ENCODE measurements at places on chromosomes 5 and 9.

DNA sequence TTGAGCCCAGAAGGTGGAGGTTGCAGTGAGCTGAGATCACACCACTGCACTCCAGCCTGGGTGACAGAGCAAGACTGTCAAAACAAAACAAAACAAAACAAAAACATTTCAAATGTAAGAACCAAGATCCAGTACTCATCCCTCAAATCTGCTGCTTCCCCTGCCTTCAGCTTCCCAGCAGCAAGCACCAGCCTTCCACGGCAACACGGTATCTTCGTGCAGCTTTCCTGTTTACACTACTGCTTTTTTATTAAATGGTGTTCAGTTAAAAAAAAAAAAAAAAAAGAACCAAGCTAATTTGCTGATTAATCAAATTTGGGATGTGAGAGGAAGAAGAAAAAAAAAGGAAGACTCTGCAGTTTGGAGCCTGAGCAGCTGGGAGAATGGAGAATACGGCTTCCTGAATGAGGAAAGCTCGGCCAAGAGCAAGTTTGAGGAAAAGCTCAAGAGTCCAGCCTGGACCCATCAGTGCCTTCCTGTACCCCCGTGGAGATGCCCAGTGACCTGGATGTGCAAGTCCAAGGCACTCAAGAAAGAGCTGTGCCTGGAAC lies 28.0 kb upstream of the SLC2A8 start:
- DNase-seq = no peak

GRCh38 chr5:68110264-68110663 lies 105.3 kb upstream of the PIK3R1 start:
- no peak for DNase-seq

DNA sequence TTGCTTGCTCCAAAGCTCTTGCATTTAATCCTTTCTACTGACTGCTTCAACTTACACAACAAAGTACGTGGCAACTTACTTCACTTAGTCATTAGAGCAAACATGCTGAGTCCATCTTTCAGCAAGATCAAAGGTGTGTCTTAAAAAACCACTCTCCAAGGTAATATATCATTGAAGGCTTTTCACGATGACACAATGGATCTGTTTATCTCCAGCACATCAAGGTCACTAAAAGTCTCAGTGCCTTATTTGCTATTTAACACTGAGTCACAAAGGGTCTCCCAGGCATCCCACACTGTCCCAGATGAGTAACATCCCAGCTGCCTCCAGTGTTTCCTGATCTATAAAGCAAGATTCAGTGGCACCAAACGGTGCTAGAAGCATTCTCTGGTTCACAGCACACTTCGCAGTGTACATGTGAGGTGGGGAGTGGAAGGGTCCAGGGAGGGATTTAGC lies 3.7 kb upstream of the CLK4 start:
- DNase-seq = no peak

DNA sequence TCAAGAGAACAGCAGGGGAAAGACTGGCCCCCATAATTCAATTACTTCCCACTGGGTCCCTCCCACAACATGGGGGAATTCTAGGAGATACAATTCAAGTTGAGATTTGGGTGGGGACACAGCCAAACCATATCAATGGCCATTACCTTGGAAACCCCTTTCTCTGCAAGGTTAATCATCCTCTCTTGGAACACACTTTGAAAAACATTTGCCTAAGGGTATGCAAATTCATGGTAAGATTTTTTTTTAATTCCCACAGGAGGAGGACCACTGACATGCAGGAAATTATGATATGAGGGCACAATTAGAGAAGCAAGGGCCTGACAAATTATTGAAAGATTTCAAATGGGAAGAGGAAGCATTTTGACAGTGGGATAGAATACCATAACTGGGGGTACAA lies 61.7 kb upstream of the NIPAL4 start:
- no peak for DNase-seq

DNA sequence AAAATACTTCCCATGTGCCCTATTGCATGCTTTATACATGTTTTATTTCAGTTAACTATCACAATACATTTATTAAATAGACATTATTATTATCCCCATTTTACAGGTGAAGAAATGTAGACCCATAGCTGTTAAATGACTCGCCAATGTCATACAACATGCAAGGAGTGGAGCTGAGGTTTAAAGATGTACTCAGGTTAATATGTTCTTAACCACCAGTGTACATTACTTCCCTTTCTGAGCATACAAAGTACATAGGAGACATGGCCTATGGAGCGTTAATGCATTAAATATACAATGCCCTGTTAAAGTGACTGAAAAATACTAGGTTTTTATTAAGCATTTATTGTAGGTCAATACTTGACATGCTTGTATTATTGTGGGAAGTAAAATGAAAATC lies 407.0 kb downstream of the PDE4D start:
- no peak for DNase-seq

GRCh38 chr9:76598981-76599380 lies 140.0 kb downstream of the GCNT1 start:
- no peak for DNase-seq

GRCh38 chr9:106032978-106033377 lies 338.6 kb downstream of the TMEM38B start:
- no peak for DNase-seq

DNA sequence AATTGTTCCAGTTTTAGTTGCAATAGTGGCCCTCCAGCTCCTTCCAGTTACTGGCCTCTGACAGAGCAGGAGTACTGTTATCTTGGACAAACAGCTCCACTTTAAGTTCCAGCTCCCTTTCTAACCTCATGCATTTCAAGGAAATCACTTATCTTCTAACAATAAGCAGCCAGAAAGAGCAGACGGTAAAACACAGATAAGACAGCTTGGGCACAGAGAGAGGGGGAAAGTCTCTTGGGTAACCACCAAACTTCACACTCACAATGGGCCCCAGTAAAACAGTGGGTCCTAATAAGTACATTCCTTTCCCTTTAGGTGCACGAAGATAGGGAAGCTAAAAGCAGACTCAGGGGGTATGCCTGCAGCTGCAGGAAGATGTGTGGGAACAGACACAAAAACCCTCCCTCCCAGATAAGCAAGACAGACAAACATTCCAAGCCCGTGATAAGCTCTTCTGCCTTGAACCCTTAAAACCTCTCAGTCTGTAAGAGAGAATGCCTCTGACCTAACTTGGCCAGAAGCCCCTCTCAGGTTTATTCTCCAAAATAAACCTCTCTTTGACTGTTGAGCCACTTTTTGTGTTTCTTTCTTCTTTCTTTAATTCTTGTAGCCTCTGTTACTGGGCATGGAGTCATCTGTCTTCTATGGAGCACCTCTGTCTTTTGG lies 30.8 kb downstream of the OR1J1 start:
- DNase-seq = no peak

DNA sequence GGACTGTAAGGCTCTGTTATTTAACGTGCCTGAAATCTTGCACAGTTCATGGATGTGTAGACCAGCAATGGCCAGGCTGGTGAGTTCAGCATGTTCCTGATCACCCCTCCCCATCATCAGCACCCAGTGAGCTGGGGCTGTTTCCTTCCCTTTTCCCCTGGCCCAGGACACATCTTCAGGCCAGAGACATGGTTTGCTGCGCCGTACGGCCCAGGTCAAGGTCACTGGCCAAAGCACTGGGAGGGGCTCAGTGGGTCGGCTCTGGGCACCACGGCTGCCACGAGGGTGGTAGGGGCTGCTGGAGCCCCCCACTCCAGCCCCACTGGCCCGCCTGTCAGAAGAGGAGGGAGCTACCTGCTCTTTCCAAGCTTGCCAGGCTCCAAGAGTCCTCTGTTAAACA lies 55.9 kb downstream of the SEMA4D start:
- DNase-seq = no peak

GRCh38 chr5:122997294-122997693 lies 39.2 kb downstream of the PPIC start:
- no peak for DNase-seq

GRCh38 chr9:21677387-21677786 lies 125.0 kb upstream of the MTAP start:
- no peak for DNase-seq

- no peak for DNase-seq
Measured at GRCh38 chr5:7494481-7495130, 98.7 kb downstream of the ADCY2 start.

DNA sequence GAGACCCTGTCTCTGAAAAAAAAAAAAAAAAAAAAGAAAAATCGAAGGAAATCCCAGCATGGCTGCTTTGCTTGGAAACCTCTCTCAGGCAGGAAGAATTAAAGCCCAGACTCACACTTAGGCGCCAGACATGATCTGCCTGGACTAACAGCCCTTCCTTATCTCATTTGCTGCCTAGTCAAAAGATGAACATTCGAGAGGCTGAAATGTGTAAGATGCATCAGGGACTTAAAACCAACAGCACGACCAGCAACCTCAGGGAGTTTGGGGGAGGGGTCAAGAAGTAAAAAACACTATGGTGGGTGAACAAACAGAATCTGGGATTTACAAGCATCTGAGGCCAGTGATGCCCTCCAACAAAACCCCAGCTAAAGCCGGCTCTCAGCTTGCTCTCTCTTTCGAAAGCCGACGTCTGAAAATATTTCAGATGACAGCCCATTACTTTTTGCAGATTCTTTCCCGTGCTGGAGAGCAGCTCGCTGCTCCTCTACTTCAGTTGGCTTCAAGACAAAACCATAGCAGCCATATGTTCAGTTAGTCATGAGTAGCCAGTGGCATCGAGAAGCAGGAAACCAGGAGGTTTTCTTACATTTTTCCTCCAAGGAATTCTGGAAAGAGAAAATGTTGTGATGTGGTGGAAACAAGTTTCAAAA lies 249.9 kb downstream of the MARCHF11 start:
- no peak for DNase-seq

GRCh38 chr5:32223972-32224609 lies 50.0 kb upstream of the GOLPH3 start:
- DNase-seq = no peak

- no peak for DNase-seq
Measured at GRCh38 chr9:82601293-82601771, 461.6 kb downstream of the RASEF start.

DNA sequence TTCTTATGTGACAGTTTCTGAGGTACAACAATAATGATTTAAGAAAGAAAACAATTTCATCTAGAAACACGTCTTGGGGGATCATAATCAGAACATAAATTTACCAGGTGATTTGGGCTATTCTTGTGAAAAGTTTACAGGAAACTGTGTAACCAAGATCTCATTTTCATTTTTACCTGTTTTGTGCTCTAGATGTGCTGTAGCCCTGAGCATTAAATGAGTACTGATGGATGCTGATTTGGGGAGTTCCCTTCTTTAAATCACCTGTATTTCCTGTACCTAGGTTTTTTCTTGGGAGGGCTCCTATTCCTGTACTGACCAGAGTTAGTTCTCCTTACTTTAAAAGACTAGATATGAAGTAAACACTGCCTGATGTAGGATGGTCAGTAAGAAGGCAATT lies 12.7 kb downstream of the MATR3 start:
- no peak for DNase-seq

- DNase-seq = no peak
Measured at GRCh38 chr9:83714329-83714728, 6.6 kb upstream of the UBQLN1 start.

DNA sequence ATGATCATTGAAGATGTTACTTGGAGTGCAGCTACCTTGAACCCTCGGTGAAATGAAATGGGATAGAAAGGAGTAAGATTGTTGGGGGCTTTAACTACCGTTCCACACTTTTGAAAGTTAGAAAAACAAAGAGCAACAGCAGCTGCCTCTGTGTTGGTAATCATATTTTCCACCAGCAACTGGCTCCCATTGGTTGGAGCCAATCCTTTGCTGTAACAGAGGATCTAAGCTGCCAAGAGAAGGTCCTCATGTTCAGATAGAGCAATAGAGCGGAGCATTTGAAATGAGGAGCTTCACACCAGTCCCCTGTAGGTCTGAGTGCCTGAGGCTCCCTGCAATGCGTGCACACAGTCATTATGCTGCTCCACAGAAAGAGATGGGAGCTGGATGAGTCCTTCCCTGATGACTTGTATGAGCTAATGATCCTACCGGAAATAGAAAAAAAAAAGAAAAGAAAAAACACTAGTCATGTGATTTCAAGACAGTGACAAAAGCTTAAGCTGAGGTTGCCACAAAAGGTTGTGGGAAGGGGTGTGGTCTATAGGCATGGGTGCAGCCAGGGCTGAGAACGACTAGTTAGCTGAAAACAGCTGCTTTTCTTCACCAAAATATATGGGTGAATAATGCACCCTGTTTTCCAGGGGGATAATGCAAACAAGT lies 300.7 kb downstream of the MLLT3 start:
- no peak for DNase-seq

GRCh38 chr9:19176856-19177255 lies 49.6 kb upstream of the PLIN2 start:
- DNase-seq = no peak

GRCh38 chr5:168288349-168289245 lies 2.8 kb upstream of the WWC1 start:
- no peak for DNase-seq

DNA sequence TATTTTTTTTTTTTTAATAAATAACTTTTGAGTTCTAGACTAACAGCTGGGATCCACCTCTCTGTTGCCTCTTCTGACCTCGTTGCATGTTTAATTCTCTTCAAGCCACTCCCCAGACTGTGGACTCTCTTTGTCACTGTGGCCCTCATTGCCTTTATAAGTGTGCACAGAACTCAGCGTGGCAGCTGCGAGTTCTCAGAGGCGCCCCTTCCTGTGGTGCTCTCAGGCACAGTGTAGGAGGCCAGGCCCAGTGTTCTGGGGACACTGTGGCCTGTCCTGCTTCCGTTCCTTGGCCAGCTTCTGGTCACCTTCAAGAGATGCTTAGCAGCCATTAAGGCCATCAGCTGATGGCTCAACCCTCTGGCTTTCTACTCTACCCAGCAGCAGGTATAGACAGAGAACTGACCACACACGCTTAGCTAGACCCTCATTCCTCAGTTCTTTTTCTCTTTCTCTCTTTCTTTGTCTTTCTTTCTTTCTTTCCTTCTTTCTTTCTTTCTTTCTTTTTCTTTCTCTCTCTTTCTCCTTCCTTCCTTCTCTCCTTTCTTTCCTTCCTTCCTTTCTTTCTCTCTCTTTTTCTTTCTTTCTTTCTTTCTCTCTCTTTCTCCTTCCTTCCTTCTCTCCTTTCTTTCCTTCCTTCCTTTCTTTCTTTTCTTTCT lies 27.7 kb downstream of the STC2 start:
- no peak for DNase-seq

- no peak for DNase-seq
Measured at GRCh38 chr9:126171641-126172040, 155.0 kb upstream of the MVB12B start.

GRCh38 chr9:6562871-6563430 lies 82.6 kb downstream of the GLDC start:
- no peak for DNase-seq

DNA sequence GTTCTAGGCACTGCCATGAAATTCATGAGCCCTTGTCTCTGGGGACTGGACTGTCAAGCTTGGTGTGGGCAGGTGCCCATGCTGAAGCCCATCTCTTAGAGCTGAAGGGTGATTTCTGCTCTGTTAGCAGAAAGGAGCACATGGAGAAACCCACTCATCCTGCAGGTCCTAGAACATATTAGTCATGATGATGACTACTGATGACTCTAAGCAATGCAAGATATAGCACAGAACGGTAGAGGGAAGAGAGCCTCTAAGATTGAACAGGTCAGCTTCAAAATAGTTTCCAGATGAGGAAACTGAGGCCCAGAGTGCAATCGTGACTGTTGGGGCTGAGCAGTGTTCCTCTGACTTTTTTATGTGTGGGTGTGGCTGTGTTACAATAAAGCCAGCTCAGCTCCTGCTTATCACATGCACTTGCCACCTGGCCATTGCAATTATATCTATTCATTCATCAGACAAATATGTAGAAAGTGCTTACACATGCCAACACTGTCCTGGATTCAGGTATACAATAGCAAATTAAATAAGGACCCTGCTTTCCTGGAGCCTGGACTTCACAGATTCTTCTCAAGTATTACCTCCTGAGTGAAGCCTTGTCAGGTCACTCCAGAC lies 140.2 kb upstream of the BRINP1 start:
- DNase-seq = no peak

- DNase-seq = no peak
Measured at GRCh38 chr5:98470747-98471146, 302.7 kb upstream of the RGMB start.

Measured in liver (tissue), 10 donors.